ENCODE measurements at places on chromosomes 11 and 22.

GRCh38 chr11:57543593-57543992 lies 6.2 kb downstream of the SMTNL1 start:
- DNase-seq = no peak
- H3K36me3 ChIP-seq = peaks cover 26% of the 10 kb centered on the region
- no peak overlapping the region for H3K4me3 ChIP-seq

DNA sequence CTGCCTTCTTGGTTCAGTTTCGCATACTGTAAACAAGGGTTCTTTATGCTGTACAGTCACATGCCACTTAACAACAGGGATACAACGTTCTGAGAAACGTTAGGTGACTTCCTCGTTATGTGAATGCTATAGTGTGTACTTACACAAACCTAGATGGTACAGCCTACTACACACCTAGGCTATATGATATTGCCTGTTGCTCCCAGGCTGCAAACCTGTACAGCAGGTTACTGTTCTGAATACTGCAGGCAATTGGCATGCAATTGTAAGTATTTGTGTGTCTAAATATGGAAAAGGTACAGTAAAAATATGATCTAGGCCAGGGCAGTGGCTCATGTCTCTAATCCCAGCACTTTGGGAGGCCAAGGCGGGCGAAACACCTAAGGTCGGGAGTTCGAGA lies 85.7 kb upstream of the PRDM11 start:
- H3K36me3 ChIP-seq = no peaks in the 10 kb centered on the region
- no peak overlapping the region for H3K27ac ChIP-seq
- peaks cover 5% of the 10 kb centered on the region for H3K4me1 ChIP-seq
- H3K4me3 ChIP-seq = no peak overlapping the region

GRCh38 chr11:92735039-92735438 lies 234.4 kb upstream of the MTNR1B start:
- H3K27ac ChIP-seq = no peak overlapping the region
- no peak for DNase-seq
- H3K4me3 ChIP-seq = no peak overlapping the region
- H3K36me3 ChIP-seq = no peaks in the 10 kb centered on the region
- no peaks in the 10 kb centered on the region for H3K27me3 ChIP-seq

GRCh38 chr11:31816468-31817053 lies 5.4 kb upstream of the PAX6 start:
- H3K36me3 ChIP-seq = no peaks in the 10 kb centered on the region
- DNase-seq = no peak
- H3K27ac ChIP-seq = no peak overlapping the region
- peaks cover 79% of the 10 kb centered on the region for H3K4me1 ChIP-seq
